Left ventricle myocardium superior (tissue), 1 donor: ENCODE measurements at places on chromosomes 13 and 19.

DNA sequence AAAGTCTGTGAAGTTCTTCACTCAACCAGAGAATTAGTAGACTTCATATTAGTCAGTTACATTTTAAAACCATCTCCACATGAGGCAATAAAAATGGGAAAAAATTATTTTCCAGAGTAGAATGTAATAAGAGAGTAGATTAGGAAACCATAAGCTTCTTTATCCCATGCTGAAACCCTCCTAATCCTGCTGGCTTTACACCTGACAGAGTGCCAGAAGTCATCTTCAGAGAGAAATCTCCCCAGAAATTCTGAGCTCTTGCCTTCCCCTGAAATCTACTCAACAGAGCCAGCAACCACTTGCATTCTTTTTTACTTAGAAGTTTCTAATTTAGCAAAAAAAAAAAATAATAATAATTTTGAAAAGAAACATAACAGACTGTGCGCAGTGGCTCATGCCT, 279.9 kb downstream of the NHLRC3 start:
- DNase-seq, result no peak

- DNase-seq, result no peak
Observed at GRCh38 chr13:51025245-51025905, 85.7 kb downstream of the C13orf42 start.

GRCh38 chr13:36795463-36795862, 23.6 kb upstream of the RFXAP start:
- no peak for DNase-seq

- no peak for DNase-seq
Observed at GRCh38 chr19:47758443-47758804, 13.1 kb downstream of the NOP53 start.

- no peak for DNase-seq
Observed at GRCh38 chr19:50693064-50693975, 26.3 kb downstream of the SHANK1 start.
